ENCODE measurements at places on chromosomes 1 and 21. TPM values are rescaled to one million over a fixed set of nuclear protein-coding genes. Genes with fewer than 3 reads are reported as not detected.

- DNase-seq = no peak
Observed at GRCh38 chr1:109802136-109802900, 38.6 kb upstream of the EPS8L3 start.

GRCh38 chr21:45224189-45224938 is 63.3 kb downstream of the POFUT2 start:
- no peak for DNase-seq

- no peak for DNase-seq
Observed at GRCh38 chr1:3533067-3534048, 78.0 kb downstream of the MEGF6 start.

GRCh38 chr21:45381036-45381787 is 23.8 kb upstream of the COL18A1 start:
- DNase-seq = no peak

- DNase-seq = no peak
Observed at GRCh38 chr1:19029191-19030085, 73.0 kb upstream of the IFFO2 start.

DNA sequence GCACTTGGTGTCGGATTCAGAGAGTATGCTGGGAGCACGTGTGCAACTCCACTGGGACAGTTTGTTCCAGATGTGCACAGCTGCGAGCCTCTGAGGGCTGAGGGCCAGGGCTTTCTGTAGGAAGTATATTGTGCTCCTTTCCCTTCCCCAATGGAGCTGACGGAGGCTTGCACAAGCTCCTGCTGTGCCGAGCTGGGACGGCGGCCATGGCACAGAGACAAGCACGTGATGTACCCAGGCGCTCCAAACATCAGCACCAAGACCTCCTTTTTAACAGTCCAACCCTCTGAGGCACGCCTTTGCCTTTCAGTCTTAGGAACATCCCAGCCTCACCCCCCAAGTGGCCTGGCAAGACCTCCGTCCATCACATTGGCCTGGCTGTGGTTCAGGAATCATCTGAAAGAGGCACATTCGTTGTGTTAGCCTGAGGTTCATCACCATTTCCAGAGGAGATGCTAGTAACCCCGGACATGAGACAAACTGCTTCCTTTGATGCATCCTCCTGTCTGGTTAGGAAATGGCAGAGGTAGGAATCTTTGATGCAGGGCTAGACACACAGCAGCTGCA is 339.2 kb upstream of the KAZN start:
- no peak for DNase-seq

DNA sequence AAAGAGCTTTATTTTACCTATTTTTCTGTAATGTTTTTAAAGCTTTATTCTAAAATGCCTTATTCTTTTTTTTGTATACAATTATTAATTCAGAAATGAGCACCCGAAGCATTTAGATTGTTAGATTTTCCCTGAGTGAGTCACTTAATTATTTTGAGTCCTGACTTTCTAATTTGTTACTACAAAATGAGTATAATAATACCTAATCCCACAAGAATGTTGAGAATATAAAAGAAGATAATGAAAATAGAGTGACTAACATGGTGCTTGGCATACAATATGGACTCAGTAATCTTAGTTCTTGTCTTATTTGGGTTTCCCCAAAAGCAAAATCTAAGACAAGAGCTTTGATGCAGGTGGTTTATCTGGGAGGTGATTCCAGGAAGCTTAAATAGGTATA is 142.2 kb downstream of the LHX8 start:
- no peak for DNase-seq

- no peak for DNase-seq
Observed at GRCh38 chr1:87673748-87674147, 345.1 kb downstream of the LMO4 start.

DNA sequence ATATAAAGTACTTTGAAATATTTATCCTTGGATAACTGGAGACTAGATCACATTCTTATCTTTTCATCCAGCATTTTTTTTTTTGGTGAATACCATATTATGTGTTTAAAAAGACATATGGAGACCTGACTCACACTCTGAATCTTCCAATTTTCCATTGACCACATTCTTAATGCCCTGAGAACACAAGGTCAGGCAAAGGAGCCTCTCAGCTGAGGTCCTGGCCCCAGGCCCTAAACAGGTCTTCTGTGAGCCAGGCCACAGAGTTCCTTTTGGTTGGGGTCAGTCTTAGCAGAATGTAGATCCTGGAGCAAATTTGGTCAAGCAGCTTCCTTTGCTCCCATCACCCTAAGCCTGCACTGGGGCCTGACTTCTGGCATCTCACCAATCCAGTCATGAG is 390.1 kb upstream of the ST6GALNAC5 start:
- no peak for DNase-seq

DNA sequence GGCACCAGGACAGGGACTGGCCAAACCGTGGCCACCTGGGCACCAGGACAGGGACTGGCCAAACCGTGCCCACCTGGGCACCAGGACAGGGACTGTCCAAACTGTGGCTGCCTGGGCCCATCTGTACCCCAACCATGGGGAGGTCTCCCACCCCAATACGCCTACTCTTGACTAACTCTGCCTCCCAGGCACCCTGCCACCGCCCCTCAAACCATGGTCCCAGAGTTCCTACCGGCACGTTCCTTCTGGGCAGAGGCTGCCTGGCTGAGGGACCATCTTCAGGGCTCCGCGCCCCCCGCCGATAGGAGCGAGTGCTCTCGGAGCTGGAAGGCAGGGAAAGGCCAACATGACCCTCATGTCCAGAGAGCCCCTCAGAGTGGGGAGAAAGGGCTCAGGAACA is 6.3 kb upstream of the TCEA3 start:
- DNase-seq = no peak

GRCh38 chr1:204093421-204093717 is 20.5 kb downstream of the SOX13 start:
- no peak for DNase-seq

- DNase-seq = no peak
Observed at GRCh38 chr1:168830562-168830961, 101.6 kb upstream of the DPT start.

- no peak for DNase-seq
Observed at GRCh38 chr1:168427051-168427450, 116.7 kb downstream of the XCL2 start.

DNA sequence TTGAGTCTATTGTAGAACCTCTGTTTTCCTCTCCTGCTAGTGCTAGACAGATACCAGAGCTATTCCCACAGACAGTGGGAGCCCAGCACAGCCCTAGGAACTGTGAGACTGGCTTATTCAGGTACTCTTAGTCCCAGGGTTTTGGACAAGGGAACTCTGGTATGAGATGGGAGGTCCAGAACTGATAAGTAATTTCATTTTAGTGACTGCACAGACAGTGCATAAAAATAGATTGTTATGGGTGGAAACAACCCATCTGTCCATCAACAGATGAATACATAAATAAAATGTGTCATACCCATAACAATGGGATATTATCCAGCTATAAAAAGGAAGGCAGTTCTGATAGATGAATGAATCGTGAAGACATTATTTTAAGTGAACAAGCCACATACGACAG is 9.0 kb downstream of the EPS8L3 start:
- DNase-seq = no peak

DNA sequence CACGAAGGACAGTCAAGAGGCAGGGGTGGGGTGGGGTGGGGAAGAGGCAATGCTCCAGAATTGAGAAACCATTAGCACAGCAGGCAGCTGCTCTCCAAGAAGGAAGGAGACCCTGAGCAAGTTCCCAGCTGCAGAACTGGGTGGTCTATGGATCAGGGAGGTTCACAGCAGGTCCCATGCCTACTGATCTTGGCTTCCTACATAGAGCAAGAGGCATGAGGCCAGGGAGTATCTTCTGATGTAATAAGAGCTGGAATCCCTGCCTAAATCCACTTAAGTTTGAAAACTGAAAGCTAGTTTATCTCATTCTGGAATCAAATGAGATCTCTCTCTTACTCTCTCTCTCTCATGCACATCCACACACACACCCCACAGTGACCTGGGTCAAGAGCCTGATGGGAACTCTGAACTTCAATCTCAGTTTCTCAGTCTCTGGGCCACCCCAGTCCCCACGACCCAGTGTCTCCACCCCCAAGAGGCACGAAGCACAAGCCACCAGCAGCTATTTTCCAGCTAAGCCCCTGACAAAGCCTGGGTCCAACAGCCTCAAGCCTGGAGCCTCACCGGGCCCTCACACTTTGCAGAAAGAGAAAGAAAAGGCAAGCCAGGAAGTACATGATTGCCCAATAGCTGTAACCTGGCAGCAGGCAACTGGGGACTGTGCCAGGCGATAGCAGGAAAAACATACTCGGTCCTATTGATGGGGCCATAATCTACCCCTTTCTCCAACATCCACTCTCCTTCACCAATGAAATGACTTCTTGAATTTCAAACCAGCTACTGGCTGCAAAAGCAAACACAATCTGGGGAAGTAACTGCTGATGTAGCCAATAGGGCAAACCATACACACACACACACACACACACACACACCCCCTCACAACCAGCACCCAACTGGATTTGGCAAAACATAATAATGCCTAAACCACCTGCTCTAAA is 2.2 kb downstream of the NUAK2 start:
- DNase-seq = no peak

DNA sequence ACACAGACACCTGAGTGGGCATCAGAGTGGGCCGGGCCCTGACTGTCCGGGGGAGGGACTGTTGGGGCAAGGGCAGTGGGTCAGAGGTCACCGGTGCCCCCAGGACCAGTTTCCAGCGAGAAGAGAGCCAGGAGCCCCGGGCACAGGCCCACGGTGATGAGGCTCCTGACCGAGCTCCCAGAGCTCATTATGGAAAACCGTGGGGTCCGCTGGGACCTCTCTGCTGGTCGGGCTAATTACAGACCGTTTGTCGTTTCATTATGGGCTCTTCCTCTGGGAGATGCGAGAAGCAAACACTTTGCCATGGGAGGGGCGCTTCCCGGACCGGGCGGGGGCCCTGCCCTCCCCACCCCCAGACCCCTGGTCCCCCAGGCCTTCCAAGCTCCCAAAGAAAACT is 12.0 kb upstream of the TTLL10 start:
- DNase-seq = no peak

GRCh38 chr21:39807738-39808137 is 59.5 kb upstream of the PCP4 start:
- DNase-seq = no peak

DNA sequence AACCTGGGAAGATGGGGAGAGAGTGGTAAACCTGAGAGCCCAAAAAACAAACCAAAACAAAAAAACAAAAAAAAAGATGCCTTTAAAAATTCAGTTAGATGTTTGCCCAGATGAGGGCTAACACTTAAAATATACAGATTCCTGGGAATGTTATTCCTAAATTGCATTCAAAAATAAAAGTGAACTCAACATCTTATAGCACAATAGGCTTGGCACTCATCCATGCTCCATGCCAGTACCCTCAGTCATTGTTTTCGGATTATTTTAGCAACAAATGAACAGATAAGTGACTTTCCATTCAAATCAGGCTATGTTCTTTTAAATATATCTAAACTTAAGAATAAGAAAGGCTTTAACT is 3.7 kb downstream of the ATP1A1 start:
- DNase-seq = no peak

DNA sequence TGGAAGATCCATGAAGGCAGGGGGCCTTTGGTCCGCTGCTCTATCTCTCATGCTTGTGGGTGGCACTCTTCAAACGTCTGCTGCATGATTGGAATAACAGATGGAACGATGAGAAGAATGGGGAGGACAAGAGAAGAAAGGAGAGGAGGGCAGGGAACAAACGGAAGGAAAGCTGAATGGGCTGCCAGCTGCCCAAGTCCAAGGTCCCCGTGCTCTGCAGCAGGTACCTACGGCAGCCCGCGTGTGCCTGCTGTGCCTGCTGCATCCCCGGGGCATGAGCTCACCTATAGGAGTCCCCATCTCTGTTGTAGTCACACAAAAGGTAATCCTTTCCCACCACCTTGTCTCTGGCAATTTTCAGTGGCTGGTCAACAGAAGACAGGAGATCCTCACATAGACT is 73.1 kb downstream of the SLC66A1 start:
- no peak for DNase-seq

GRCh38 chr21:44626262-44626661 is 631 bp upstream of the KRTAP10-9 start:
- DNase-seq = no peak

- no peak for DNase-seq
Observed at GRCh38 chr1:16226490-16227179, 10.3 kb downstream of the CPLANE2 start.

GRCh38 chr1:57819893-57820292 is 396.0 kb upstream of the DAB1 start:
- no peak for DNase-seq

- DNase-seq = no peak
Observed at GRCh38 chr1:17802164-17802563, 47.0 kb downstream of the ACTL8 start.

- DNase-seq = peak; percentile 80
Observed at GRCh38 chr1:234862944-234863515, 253.1 kb upstream of the IRF2BP2 start.

DNA sequence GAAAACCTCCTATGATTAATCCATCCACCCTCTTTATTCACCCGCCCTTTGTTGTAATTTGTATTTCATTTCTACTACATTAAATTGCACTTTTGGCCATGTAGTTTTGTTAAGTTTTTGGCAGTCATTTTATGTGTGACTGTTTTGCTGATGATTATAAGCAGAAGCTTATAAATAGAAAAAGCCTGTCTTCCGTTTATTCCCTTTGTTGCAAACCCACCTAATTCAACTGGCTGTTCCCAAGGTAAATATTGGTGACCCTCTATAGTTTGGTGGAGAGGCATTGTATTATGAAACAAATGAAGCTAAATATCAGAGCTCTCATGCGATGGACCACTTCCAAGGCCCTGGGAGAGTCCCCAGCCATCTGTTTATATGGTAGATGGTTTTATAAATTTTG is 36.7 kb upstream of the IGSF3 start:
- DNase-seq = no peak

DNA sequence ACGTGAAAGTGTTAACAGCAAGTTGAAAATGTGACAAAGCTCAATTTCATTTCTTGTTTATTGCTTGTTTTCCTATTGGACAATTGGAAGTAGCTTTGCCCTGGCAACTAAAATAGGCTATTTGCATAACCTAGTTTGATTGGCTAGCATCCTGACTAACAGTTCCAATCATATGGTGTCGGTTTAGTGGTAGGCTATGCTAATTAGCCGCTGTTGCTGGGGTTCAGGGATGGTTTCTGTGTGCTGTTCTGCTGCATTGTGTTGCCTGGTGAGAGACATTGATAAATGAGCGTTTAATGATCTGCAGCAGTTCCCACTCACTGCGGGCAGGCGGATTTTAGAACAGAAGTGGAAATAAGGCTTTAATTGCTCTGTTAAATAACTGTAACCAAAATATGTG is 68.5 kb downstream of the DYRK1A start:
- DNase-seq = peak; percentile 84

The F5 gene
- 5.2 TPM for polyA plus RNA-seq

The HSD11B1 gene
- polyA plus RNA-seq = 0.23 TPM

The SPATC1L gene
- 17.1 TPM for polyA plus RNA-seq

The GFI1 gene
- 0.26 TPM for polyA plus RNA-seq

The ADORA3 gene
- 0.50 TPM for polyA plus RNA-seq

The CYP4Z1 gene
- 0.17 TPM for polyA plus RNA-seq

The RAP1A gene
- 61.9 TPM for polyA plus RNA-seq

The TBX19 gene
- polyA plus RNA-seq = 3.8 TPM

The CYP4A22 gene
- 6.0 TPM for polyA plus RNA-seq

The C8B gene
- not detected for polyA plus RNA-seq

The ZYG11A gene
- polyA plus RNA-seq = 0.11 TPM

The LEPROT gene
- 127 TPM for polyA plus RNA-seq

The KLHDC9 gene
- 15.7 TPM for polyA plus RNA-seq

The PRELP gene
- polyA plus RNA-seq = 2.6 TPM

Measured in renal cortex interstitium (tissue), 15 donors.